ENCODE measurements at places on chromosomes 3 and 15.

- DNase-seq: no peak
Measured at GRCh38 chr3:13148126-13148525, 74.9 kb upstream of the IQSEC1 start.

DNA sequence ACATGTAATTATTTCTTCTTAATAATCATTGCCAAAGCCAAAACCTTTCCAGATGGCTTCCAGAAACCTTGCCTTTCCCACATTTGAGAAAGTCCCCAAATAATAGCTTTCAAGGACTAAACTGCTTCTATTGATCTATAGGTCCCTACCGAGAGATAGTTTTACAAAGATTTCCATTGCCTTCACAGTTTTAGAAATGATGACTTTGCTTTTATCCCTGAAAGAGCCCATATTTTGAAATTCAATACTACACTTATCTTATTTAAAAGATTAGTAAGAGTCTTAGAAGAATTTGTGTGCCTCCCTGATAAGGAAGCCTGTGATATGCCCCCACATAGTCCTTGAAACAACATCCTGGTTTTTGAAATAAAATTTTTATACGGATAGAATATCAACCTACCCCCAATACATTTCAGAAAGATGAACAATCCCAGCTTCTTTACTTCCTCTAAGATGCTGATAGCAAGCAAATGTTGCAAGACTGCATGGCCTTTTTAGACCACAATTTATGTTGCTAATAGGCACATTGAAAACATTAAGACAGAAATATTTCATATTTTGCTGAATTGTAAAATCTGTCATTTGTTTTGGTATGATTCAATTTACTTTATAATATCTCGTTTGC lies 146.3 kb downstream of the TMCO5A start:
- DNase-seq: no peak

DNA sequence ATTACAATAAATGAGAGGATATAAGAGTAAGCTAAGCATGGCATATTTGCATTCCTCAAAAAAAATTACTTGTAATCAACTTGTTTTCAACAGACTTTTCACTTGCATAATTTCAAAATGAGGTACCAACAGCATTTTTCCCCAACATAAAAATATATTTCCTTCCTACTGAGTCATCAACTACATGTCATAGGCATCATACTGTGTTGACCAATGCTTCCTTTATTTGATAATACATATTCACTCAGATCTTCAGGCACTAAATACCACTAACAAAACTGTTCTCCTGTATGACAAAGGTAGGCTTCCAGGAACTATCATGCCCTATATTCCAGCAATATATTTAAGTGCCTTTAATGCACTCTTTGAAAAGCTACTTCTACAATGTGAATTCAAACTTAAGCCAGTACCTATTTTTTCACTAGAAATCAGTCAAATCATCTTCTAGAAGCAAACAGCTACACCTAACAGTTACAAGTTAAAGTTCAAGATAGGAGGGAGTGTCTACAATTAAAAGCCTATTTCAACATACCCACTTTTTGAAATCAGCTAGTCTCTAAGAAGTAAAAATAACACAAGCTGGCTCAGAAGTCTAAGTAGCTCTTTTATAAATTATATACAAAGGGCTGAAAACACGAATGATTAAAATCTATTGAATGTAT lies 11.3 kb downstream of the ADAM10 start:
- no peak for DNase-seq

GRCh38 chr3:59559721-59560435 lies 510.1 kb upstream of the CFAP20DC start:
- peak; percentile 8 for DNase-seq

GRCh38 chr15:63072809-63073277 lies 30.3 kb downstream of the TPM1 start:
- DNase-seq: no peak

DNA sequence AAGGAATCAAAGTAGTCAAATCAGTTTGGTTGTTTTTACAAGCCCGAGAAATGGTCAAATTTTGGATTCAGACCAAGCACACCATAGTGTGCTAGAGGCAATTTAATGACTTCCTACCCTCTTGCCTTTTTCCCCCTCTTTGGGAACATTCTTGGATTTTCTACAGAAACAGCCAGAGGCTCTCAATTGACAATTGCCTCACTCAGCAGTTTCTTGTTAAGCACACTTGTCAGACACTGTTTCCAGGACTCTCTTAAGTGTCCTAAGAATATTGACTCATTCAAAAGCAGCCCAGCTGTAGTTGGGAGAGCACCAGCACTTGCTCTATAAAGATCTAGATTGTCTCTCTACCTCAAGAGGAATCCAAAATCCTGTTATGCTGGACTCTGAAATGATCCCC lies 1.5 kb upstream of the SLC35G2 start:
- DNase-seq: no peak

DNA sequence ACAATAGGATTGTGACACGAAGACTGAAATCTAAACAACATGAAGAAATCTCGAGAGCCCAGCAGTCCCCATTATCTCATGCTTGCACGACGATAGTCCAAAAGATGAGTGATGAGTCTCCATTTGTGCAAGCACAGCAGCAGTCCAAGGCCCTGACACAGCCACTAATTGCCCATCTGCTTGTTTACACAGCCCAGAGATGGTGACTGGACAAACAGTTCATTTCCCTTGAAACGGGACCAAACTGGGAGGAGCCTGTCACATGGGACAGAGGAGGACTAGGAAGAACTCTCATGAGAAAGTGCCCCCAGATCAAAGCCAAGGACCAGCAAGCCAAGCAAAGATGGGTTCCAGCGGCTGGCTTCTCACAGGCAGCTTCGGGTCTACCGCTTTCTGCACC lies 121.0 kb downstream of the GREM1 start:
- DNase-seq: no peak

DNA sequence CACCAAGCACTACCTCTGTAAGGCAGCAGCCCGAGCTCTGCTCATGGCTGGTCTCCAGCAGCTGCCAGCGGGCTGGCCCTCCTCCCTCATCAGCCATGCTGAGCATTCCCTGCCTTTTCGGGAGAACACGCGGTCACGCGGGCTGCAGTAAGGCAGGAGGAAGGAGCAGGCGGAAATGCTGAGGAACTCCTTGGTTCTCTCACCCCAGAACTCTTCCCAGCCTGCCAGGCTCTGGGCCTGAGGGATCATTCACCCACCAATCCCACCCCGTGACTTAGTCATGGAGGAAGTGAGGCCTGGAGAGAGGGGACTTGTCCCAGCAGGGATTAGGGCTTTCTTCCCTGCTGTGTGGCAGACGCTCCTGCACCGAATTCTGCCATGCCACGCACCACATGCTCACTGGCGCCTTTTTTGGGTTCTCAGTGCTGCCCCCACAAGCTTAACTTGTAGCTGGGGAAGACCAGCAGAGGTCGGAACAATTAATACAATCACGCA lies 42.9 kb upstream of the RPL32 start:
- no peak for DNase-seq

GRCh38 chr3:52053307-52054304 lies 2.8 kb downstream of the DUSP7 start:
- DNase-seq: no peak

DNA sequence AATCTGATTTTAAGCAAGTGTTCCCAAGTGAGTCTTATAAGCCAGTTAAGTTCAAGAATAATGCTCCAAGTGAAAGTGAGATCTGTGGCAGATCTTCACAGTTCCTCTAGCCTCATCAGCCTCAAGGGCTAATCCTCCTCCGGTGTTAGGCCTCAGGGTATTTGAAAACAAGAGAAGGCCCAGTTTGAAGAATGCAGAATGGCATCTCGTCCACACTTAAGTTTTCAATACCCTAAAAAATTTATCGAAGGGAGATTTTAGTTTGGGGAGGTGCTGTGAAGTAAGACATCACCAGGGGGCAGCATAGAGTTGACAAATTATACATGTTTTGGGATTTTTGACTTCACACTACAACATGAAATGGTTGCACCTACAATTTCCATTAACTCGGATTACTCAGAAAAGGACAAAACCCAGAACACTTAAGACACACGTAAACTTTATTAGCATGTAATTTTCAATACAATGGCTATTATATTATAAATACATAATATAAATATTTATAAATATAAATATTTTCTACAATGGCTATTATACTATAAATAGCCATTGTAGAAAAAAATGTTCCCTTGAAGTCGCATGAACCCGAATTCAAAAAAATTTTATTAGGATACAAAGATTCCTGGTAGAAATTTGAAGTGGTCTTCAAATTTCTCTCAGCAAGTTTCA lies 2.3 kb upstream of the TMEM266 start:
- peak; percentile 33 for DNase-seq

GRCh38 chr3:16599694-16600093 lies 5.5 kb downstream of the DAZL start:
- DNase-seq: no peak

DNA sequence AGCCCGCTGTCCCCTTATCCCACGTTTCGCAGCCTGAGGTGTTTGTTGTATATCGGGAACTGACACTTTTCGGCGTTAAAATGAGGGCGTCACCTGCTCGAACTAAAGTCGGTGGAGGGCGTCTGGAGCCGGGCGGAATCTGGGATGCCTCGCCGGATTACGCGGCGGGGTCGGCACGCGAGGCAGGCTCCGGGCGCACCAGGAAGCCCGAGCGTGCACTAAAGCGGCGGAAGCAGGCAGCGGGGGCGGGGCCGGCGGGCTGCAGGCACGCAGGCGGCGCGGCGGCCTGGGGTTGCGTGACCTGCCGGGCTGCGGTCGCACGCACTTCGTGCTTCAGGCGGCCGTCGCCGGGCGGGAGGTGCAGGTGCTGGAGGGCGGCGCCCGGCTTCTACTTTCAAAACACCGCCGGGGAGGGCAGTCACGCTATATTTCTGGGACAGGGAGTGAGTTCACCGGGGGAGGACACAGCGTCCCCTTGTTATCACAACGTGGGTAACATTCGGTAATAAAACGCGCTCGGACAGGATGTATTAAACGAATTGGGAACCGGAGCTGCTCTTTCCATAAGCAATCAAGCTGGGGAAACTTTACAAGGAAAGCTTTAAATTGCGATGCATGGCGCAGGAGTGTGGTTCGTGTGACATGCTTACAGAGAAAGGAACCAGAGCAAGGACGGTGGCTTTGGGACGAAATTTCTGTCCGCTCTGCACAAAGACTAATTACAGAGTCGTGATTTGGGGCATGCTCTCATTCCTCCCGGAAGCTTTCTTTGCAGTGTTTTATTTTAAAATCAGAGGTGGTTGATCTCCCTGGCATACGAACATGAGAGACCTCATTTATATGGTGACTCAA lies 9.1 kb upstream of the LEKR1 start:
- DNase-seq: peak; percentile 81

DNA sequence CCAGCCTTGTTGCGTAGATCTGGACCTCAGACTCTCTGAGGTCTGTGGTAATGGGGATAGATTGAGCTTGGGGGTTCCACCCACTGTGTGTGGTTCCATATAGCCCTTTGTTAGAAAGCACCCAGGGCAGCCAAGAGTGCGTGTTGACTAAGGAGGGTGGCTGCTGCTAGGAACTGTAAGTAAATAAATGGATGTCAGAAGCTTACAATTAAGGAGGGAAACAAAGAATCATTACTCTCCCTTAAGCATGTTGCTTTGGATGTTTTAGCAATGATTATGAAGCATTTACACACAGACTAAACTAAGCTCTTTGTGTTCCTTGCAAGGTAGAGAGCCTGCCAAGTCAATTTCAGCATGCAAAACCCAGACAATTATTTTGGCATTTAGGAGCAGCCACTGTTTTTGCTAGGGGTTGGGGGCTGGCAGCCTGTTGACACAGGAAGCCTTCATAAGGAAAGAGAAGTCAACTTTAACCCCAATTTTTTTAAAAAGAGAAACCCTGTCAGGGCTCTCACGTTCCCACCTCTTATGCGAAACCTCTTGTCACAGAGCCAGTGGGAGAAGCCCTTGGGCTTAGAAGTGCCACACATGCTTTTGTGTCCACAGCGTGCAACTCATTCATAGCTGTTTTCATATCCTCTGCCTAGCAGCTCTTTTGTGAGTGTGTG lies 127.8 kb downstream of the CMSS1 start:
- no peak for DNase-seq

GRCh38 chr15:92801774-92802464 lies 98.2 kb upstream of the CHD2 start:
- DNase-seq: no peak

GRCh38 chr3:57961828-57962447 lies 46.3 kb upstream of the FLNB start:
- no peak for DNase-seq

GRCh38 chr3:97687734-97688133 lies 76.8 kb upstream of the ARL6 start:
- no peak for DNase-seq

- no peak for DNase-seq
Measured at GRCh38 chr3:11186771-11187191, 32.5 kb downstream of the HRH1 start.

GRCh38 chr3:154228561-154229216 lies 95.6 kb downstream of the DHX36 start:
- DNase-seq: no peak

DNA sequence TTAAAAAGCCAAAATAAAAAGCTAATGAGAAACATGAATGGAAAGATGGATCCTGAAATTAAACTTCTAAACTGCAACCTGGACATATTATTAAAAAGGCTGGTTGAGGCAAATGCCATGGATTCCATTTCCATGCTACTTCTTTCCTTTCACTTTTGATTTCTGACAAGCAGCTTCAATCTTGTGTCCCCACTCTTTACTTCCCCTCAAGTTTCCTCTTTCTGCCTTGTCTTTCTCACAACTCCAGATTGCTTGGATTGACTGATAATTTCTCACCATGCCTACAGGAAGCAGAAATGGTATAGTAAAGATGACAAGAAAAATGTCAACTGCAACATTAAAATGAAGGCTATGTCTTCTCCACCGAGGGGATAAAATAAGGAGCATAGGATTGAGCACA lies 1136.7 kb downstream of the TUSC7 start:
- no peak for DNase-seq

GRCh38 chr3:189664311-189664710 lies 33.1 kb downstream of the TP63 start:
- DNase-seq: no peak

GRCh38 chr15:56749982-56750381 lies 16.7 kb upstream of the ZNF280D start:
- no peak for DNase-seq

GRCh38 chr3:155956508-155957411 lies 86.3 kb downstream of the GMPS start:
- DNase-seq: no peak

DNA sequence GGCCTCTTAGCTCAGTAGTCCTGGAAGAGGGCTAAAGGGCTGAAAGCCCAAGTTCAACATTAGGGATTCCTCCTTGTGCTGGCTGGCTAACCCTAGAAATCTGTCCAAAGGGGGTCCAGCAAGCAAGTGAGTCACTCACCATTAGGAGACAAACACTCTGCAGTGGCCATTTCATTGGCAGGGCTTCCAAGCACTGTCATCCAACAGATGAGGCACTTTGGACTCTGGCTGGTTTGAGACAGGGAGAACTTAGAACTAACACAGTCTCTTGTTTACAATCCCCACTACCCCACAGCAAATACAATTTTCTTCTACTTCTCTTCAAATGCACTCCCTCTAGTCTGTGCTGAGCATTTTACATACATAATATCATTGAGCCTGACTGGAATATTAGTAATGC lies 10.1 kb upstream of the WNT5A start:
- DNase-seq: no peak

GRCh38 chr3:48269592-48269991 lies 28.7 kb downstream of the ZNF589 start:
- DNase-seq: no peak

GRCh38 chr3:182697345-182697919 lies 95.9 kb upstream of the ATP11B start:
- no peak for DNase-seq

- no peak for DNase-seq
Measured at GRCh38 chr3:133487920-133488540, 85.5 kb upstream of the CDV3 start.

Data from activated CD4-positive, alpha-beta T cell treated with anti-CD3 and anti-CD28 coated beads, Interleukin-2, amount 50 U/mL, for 24 hours (primary cell).